NCI-H2029 (cell line): ENCODE measurements at places on chromosomes 7 and 10.

DNA sequence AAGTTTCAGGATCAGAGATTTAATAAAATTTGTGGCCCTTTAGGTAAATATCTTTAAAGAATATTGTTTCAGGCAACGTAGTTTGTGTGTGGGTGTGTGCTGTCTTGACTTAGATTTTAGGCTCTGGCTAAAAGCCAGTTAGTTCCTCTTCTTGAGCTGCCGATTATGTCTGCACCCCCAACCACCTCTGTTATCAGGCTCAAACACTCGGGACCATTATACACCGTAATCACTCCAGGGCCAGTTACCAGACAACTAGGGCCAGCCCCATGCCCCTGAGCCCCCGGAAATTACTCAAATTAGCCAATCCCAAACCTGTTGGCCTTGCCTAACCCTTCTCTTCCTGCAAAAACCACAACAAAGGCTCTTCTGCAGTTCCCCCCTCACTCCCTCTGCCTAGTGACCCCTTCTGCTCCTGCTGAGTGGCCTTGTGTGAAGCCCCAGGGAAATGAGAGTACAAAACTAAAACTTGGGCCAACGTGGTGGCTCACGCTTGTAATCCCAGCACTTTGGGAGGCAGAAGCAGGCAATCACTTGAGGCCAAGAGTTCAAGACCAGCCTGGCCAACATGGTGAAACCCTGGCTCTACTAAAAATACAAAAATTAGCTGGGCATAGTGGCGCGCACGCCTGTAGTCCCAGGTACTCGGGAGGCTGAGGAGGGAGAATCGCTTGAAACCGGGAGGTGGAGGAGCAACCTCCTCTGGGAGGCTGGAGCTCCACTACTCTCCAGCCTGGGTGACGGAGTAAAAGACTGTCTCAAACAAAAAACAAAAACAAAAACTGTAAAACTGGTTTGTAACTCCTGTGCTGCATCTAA, 9.2 kb upstream of the HNRNPF start:
- DNase-seq, result no peak

DNA sequence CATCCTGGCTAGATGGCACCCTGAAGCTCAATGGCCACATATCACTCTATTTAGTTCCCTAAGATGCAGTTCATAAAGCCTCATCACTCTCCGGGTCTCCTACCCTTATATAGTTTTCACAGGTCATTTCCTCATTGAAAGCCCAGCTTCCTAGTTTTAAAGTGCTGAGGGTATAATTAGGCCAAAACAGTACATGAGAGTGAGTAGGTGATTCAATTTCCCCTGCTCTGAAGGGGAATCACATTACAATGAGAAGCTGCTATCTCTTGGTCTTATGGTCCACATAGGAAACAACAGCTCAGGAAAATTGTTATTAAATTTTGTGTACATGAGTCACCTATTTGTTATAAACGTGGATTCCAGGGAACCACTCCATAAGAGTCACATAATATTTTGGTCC, 162.0 kb downstream of the SEMA3E start:
- DNase-seq, result peak; percentile 28

GRCh38 chr7:103009466-103010185, 65.0 kb downstream of the FBXL13 start:
- peak; percentile 67 for DNase-seq

- DNase-seq, result no peak
Observed at GRCh38 chr10:80319318-80319717, 29.9 kb upstream of the MAT1A start.

DNA sequence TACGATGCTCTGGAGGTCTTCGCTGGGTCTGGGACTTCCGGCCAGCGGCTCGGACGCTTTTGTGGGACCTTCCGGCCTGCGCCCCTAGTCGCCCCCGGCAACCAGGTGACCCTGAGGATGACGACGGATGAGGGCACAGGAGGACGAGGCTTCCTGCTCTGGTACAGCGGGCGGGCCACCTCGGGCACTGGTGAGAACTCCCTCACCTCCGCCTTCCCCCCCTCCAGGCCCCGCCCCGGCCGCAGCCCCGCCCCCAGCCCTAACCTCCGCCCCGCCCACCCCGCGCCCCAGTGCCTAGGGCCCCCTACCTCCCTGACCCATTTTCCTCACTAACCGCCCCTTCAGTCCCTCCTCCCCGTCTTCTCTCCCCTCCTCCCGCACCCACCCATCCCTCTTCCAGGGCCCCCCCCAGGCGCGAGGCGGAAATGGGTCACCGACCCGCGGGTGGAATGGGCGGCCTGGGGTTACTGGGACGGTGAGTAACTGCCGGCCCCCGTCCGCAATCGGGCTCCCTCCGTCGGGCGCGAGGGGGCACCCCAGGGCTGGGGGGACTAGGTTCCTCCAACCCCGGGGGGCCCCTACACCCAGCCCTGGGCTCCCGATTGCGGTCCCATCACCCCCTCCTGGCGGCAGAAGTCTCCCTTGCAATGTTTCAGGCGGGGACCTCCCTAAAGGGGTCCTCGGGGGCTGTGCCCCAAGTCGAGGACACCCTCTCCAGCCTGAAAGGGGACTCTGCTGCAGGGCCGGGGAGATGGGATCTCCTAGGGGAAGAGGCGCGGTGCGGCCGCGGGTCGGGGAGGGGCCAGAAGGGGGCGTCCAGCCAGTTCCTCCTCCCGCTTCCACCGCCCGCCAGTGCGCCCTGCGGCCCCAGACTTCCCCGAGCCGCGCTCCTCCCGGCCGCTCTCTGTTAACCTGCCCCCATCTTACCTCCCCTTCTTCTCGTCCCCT, 2.1 kb downstream of the PCOLCE start:
- peak; percentile 7 for DNase-seq

DNA sequence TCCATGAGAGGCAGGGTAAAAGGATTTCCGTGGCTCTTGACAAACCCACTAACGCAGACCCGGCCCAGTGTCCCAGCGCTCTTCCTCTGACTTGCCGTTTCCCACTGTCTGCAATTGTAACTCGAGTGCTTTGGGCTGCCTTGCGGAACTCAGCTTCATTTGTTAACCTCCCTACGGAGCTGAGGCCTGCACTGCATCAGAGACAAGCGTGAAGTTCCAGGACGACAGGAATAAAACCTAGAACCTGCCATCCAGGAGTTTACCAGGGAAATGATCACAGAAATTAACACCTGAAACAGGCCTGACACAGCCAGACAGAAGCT, 76.2 kb downstream of the SFMBT2 start:
- DNase-seq, result no peak

DNA sequence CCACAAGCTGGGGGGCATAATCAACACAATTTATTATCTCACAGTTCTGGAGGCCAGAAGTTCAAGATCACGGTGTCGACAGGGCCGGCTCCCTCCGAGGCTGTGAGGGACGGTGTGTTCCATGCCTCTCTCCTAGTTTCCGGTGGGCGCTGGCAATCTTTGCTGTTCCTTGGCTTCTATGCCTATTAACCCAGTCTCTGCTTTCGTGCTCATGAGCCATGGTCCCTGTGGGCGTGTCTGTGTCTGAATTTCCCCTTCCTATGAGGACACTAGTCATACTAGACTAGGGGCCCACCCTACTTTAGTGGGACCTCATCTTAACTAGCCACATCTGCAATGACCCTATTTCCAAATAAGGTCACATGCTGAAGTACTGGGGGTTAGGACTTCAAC, 29.4 kb downstream of the HIPK2 start:
- DNase-seq, result no peak

- no peak for DNase-seq
Observed at GRCh38 chr10:70343712-70344111, 38.7 kb downstream of the LRRC20 start.

DNA sequence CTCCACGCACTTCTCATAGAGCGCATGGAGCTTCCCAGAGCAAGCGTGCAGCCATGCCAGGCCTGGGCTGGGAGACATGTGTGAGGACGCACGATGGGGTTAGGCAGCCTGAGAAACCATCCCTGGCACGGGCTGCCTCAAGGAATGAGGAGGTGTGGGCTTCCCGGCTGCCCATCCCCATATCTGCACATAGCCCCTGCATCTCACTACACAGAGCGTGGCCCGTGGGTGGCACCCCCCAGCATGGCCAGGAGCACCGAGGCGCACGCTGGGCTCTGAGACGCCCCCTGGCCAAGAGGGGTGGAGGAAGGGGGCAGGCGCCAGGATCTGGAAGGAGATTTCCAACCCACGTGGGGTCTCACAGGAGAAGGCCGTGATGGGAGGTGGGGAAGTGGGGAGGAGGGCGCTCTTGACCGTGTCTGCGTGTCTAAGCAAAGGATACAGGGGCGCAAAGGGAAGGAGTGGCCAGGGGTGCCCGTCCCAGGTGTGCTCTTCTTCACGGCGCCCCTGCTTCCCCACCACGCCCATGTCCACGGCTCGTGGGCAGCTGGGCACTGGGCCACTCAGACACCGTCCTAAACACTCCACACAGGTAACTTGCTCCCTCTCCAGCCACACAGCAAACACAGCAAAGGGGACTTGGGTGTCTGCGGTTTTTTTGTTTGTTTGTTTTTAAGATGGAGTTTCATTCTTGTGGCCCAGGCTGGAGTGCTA, 340.5 kb downstream of the PTPRN2 start:
- no peak for DNase-seq

DNA sequence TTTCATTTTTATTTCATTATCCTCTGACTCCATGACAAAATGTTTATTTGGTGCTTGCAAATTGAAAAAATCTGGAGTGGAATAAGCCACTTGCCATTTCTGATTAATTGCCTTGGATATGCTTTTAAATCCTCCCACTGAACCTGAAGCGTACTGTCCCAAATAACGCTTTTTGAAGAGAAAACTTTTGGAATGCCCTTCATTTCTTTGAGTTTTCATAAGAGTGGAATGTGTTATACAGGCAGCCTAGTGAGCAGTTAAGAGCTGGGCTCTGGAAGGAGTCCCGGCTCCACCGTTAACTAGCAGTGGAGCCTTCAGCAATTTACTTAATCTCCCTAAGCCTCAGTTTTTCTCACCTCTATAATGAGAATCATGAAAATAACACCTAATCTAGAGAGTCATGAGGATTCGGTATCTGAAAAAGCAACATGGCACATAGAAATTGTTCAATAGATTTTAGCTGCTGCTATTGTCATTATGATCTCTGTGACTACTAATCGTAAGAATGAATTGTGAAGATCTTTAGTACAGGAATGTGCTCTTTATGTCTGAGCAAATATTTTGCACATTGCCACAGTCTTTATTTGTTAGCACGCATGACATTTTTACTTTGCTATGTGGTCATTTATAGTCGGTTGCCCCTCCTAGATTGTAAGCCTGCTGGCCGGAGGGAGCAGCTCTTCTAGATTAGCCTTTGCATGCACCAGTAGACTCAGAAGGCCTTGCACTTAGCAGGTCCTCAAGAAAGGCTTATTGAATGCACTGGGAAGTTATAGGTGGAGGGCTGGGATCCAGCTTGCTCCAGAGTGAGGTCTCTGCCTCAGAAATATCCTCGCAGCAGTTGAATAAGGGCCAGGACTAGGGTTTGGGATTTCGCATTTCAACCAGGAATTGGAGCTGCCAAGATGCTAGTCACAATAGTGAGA, 59.4 kb downstream of the PLCE1 start:
- DNase-seq, result no peak

DNA sequence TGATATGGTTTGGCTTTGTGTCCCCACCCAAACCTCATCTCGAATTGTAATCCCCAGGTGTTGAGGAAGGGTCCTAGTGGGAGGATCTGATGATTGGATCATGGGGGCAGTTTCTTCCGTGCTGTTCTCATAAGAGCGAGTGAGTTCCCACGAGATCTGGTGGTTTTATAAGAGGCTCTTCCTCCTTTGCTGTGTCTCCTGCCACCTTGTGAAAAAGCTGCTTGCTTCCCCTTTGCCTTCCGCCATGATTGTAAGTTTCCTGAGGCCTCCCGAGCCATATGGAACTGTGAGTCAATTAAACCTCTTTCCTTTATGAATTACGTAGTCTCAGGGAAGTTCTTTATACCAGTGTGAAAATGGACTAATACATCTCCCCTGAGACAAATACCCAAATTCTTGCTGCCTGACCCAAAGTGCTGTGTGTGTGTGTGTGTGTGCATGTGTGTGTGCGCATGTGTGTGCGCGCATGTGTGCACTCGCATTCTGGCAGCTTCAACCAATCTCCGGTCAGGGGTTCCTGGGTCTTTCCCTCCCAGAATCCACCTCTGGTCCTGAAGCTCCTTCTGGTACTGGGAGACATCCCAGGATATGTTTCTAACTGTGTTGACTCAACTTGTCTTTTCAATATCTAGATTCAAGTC, 98.1 kb upstream of the LRRC4 start:
- DNase-seq, result no peak

- DNase-seq, result no peak
Observed at GRCh38 chr7:135102372-135102771, 45.5 kb upstream of the TMEM140 start.

- peak; percentile 45 for DNase-seq
Observed at GRCh38 chr10:47384148-47384921, at the start of gene ZNF488. Gene ZNF488, minus strand, starts transcription at chr10:47384293. Its CDS starts 15,464 bp downstream, at chr10:47368829.

DNA sequence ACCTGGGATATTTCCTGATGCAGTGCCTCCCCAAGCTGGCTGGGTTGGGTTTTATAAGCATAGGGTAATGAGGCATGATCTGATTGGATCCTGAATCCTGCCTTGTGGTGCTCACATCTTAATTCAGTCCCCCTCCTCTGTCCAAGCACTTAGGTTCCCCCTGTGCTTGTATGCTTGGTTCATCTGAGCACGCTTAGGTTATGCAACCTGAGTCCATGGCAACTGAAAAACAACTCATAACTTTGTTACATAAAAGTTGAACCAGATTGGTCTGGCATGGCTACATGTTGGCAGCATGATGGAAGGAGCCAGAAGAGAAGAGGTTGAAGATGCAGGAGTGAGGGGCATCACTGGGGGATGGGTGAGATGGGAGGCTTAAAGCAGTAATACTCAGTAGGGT, 57.3 kb upstream of the OSBPL3 start:
- no peak for DNase-seq

GRCh38 chr7:73980206-73980605, 47.8 kb upstream of the ELN start:
- DNase-seq, result no peak

GRCh38 chr10:110681023-110681681, 37.0 kb downstream of the RBM20 start:
- DNase-seq, result no peak

DNA sequence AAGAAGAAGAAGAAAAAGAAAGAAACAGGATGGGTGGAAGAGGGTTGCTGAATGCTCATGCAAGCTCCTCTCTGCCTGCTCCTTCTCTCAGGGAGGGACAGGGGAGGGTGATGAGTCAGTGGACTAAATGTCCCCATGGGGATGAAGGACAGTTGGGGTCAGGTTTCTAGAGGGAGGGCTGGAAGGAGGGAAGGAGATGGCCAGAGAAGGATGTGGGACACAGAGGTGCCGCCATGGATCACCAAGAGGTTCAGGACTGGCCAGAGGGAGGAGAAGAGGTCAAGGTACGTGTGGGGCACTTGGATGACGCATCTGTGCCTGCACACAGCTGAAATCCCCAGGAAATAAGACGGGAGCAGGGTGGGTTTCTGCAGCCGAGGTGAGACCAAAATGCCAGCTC, 88.9 kb upstream of the GTF2I start:
- no peak for DNase-seq

GRCh38 chr7:20388084-20388483, 57.4 kb downstream of the ITGB8 start:
- no peak for DNase-seq

GRCh38 chr10:43115881-43116595, 22.2 kb upstream of the CSGALNACT2 start:
- no peak for DNase-seq

DNA sequence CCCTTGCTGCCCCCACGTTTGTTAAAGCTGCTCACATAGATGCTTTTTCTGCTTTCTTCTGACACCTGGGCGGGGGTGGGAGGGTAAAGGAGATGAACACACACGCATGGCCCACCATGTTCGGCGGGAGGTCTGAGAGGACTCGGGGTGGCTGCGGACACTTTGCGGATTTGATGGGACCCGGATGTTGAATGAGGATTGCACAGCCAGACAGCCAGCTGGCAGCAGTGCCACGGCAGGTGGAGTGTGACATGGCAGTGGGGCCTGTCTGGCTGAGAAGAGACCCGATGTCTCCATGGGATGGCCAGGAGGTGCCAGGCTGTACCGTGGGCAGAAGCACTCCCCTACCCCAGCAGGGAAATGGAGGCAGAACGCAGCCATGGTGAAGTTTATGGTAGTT, 31.2 kb downstream of the PPP2R2D start:
- no peak for DNase-seq
